ENCODE measurements at places on chromosomes 12 and 14.

DNA sequence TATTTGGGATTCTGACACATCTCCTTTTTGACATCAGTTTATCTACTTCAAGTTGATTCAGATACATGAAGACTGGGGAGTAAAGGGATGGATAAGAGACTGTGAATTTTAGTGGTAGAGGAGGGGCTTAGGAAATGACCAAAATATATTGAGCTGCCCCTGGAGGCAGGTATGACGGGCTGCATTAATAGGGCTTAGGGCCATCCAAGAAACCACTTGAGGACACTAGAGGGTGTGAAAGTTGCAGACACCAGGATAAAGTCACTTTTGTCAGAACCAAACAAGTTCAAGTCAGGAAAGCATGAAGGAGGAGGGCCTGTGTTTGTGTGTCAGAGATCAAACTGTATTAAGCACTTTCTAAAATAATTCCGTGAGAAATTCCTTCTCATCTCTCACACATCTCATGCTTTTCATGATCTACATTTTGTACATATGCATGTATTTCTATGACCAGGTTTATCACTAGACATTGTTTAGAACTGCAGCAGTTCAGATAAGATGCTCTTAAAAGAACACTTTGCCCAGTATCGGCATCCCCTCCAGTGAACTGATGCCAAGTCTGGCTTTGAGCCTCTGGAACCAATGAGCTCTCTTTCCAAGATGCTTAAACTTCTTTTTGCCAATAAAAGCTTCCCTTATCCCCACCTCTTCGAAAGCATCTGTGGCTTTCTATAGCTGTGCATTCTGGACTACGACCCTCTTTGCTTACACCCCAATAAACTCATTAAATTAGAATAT lies 136.9 kb downstream of the SLC38A1 start:
- no peak for DNase-seq

GRCh38 chr14:38578278-38578681 lies 322.4 kb upstream of the CLEC14A start:
- DNase-seq = no peak

DNA sequence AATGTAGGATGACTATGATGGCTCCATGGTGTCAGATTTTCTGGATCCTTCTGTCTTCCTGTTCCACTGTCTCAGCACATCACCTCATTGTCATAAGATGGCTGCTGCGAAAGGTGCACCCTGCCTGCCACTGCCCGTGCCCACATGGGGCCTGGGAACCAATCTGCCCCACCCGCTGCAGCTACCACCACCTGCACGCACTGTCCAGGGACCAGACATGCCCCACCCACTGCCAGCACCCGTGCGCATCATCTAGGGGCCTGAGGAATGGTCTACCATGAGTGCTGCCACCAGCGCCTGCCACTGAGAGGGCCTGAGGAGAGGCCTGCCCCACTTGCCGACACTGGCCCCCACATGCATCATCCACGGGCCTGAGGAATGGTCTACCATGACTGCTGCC lies 23.8 kb downstream of the CYP46A1 start:
- DNase-seq = no peak

DNA sequence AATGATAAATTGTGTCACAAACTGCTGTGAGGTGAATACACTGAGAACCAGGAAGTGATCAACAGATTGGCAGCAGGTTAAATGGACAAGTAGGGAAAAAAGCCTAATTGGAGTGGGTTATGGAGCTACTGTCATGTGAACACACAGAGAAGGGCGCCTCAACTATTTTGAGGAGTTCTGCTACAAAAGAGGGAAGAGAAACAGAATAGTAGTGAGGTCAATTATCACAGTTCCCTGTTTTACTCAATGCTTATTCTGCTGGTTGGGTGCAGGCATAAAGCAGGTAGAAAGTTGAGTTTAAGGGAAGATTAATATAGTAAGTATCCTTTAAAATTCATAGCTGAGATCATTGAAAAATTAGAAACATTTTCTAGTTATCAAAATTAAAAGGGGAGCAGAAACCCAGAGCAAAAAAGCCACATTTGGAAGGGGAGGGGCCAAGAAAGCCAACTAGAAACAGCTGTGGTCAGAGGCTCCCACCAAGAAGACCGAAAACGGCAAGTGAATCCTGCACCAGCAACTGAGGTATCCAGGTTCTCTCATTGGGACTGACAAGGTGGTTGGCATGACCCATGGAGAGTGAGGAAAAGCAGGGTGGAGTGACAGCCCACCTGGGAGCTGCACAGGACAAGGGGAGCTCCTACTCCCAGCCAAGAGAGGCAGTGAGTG lies 105.7 kb downstream of the ZC3H14 start:
- peak; percentile 21 for DNase-seq

DNA sequence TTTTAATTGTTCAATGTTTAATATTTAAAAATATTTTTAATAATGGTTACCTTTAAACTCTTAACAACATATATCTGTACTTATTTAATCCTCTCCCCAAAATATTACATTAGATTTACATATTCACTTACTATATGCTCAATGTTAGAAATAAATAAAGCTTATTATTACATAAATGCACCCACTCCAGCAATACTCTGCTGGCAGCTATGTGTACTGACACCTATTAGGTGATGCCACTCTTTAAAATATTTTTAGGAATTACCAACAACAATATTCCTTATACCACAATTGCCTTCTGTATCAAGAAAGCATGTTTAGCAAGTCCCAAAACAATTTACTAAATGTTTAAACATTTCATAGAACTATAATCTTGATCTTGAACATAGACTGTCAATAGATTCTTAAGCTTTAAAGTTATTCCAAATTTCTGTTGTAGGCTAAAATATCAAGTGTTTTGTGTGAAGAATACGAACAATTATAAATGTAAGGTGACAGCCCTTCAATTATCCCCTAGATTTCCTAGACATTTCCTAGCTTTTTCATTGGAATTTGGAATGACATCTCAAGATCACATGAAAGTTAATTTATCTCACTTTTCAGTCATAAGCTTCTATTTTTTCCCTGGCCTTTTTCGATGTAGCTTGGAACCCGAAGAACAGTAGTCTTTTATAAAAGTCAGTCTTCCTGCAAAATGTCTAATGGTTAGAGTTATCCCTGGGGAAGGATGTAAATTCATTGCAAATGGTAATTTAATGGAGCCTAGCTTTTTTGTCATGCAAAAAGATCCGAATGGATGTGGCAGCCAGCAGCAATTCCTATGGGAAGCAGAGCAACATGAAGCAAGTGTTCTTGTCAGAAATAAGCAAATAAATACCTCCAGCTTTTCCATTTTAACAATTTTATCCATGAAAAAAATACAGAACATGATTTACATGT lies 907.5 kb upstream of the ATXN7L3B start:
- DNase-seq = no peak

GRCh38 chr12:68159681-68160304 lies at the start of gene IFNG:
TSS of gene IFNG (minus strand) at chr12:68159740. CDS start at chr12:68159615, 125 bp downstream.
- DNase-seq = no peak

DNA sequence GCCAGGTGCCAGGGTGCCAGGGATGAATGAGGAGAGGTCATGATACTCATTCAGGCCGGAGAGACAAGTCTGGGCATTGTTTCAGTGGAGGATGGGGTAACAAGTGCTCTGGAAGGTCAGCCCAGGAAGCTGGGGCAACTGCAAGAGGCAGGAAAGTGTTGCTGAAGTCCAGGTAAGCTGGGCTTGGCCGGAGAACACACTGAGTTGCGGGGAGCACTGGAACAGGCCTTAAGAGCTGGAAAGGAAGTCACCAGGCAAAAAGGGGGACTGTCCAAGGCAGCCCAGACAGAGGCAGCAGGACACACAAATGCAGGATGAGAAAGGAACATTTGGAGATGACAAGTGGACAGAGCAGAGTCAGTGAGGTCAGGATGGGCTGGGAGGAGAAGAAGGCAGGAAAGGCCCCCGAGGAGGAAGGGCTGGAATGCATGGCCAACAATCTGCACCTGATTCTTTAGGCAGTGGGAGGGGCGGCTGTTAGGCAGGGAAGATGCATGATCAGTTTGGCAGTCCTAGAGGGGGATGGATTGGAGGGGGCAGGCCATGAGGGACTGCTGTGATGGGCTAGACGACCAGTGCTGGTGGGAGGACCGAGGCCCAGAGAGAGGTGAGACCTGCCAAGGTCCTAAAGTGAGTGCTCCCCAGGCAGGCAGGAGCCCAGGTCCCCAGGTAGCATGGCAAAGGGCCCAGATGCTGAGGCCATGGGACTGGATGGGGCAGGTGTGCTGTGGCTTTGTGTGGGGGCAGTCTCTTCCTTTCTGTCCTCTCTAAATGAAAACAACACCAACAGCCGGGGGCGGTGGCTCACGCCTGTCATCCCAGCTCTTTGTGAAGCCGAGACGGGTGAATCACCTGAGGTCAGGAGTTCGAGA lies 17.2 kb upstream of the HHIPL1 start:
- DNase-seq = no peak

- no peak for DNase-seq
Observed at GRCh38 chr14:28875934-28876571, 109.5 kb downstream of the FOXG1 start.

- peak; percentile 62 for DNase-seq
Observed at GRCh38 chr12:5171701-5172100, 128.0 kb downstream of the KCNA5 start.

- DNase-seq = no peak
Observed at GRCh38 chr12:68919581-68920239, 13.3 kb downstream of the CPM start.

DNA sequence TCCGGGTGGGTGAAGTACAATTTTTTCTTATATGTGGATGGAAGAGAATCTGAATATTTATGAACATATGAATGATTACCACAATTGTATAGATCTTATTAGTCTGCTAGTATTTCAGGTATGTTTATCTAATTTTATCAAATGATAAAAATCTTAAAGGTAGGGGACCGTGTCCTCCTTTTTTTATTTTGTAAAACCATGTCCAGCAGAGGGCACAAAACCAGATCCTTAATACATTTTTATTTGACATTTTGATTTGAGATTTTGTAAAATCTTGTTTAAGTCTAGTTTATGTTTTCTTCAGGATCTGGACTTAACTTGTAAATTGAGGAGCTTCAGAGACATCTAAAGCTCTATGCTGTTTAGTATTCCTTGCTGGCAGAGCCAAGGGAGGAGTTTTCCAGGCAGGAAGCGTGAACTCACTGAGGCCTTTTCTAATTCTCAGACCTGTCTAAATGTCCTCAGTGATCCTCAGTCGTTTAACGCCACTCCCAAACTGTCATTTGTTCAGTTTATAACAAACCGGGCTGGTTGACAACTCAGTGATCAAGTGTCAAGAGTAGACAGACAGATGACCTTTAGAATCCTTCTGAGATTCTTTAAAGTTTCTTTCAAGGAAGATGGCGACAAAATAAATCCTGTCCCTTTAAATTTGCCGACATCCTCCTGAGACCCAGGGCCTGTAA lies 263.9 kb downstream of the KTN1 start:
- no peak for DNase-seq

GRCh38 chr14:63853831-63854293 lies 1.1 kb downstream of the SYNE2 start:
- peak; percentile 21 for DNase-seq

DNA sequence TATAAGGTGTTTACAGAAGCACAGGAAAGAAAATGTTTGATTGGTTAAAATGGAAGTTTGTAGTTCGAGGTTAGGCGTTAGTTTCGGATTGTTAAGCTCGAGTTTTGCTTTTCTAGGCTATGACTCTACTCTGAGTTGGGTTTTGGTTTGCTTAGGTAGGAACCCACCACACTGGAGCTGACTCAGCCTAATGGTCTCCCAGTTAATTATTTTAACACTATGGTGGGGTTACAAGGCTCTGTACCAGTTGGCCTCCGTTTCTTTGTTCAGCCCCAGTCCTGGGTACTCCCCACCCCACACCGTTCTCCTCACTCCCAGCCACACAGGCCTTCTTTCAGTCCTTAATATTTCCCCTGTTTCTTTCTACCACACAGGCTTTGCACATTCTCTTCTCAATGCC lies 583.9 kb downstream of the NRXN3 start:
- no peak for DNase-seq

- DNase-seq = no peak
Observed at GRCh38 chr12:114627393-114627792, 56.6 kb downstream of the TBX3 start.

- DNase-seq = peak; percentile 75
Observed at GRCh38 chr14:64983439-64984310, 3.0 kb upstream of the FNTB start.

GRCh38 chr12:20549108-20549719 lies 145.9 kb upstream of the SLCO1C1 start:
- peak; percentile 47 for DNase-seq

GRCh38 chr12:11624116-11624515 lies 25.4 kb upstream of the ETV6 start:
- no peak for DNase-seq

DNA sequence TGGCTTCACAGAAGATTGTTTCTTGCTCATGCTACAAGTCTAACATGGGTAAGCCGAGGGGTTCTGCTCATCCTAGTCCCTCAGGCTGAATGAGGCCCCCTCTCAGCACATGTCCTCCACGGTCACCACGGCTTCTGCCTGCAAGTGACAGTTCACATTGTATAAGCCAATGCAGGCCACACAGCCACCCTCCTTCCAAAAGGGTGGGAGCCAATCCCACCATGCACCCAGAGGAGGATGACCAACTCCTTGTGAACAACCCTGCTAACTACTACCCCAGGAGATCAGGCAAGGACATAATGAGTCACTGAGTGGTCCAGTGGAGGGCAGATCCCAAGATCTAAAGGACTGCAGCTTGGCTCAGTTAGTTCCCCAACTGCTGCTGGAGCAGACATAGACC lies 6.1 kb downstream of the SPRING1 start:
- DNase-seq = no peak

DNA sequence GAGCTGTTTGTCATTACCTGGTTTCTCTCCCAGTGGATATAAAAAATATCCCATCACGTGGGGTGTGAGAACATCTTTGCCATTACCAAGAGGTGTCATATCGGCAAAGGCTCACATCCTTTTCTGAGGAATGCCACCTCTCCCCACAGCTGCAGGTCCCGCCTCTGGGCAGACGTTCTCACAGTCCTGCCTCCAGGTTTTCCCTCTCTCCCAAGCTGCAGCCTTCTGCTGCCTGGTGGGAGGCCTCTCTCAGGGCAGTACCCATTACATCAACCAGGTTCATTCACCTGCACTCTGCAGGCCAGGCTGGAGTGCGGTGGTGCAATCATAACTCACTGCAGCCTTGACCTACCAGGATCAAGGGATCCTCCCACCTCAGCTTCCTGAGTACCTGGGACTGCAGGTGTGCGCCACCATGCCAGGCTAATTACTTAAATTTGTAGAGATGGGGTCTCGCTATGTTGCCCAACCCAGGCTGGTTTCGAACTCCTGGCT lies 15.0 kb upstream of the TMEM119 start:
- DNase-seq = no peak
